ENCODE measurements at places on chromosomes 2 and 18.

DNA sequence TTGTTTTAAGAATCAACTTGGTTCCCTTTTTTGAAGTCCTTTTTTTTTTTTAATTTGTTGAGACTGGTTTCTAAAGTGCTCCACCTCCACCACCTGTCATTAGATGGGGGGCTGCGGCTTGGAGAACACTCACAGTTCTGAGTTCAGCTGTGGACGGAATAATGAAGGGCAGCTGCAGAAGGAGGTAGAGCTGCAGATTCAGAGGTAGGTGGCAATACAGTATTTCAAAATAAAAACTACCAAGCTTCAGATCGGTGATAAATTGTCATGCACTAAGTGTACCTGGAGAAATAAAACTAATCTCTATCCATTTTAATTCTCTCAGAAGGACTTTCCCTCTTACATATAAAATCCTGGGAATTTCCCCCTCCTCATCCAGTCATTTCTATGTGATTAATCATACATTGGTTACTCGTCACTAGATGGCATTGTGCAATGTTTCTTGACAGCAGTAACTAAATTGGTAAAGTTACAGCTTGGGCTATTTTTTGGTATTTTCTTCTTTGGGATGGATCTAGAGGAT, 81.1 kb upstream of the SLC39A10 start:
- peak; percentile 63 for DNase-seq

GRCh38 chr2:117087535-117088291, 726.8 kb upstream of the DDX18 start:
- no peak for DNase-seq

DNA sequence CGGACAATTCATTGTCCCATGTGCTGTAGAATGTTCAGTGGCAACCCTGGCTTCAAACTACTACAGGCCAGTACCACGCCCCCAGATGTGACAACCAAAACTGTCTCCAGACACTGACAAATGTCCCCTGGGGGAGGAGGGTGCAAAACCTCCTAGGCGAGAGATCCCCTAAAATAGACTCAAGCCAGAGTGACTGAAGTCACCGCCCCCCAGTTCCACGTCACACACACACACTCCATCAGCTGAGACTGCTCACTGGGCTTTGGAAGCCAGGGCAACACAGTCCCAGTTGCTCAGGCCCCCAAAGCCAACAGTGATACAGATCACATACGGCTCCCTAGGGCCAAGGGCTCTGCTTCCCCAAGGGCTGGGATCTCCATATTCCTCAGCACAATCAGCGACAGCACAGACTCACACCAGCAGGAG, 19.1 kb downstream of the HDAC4 start:
- no peak for DNase-seq

DNA sequence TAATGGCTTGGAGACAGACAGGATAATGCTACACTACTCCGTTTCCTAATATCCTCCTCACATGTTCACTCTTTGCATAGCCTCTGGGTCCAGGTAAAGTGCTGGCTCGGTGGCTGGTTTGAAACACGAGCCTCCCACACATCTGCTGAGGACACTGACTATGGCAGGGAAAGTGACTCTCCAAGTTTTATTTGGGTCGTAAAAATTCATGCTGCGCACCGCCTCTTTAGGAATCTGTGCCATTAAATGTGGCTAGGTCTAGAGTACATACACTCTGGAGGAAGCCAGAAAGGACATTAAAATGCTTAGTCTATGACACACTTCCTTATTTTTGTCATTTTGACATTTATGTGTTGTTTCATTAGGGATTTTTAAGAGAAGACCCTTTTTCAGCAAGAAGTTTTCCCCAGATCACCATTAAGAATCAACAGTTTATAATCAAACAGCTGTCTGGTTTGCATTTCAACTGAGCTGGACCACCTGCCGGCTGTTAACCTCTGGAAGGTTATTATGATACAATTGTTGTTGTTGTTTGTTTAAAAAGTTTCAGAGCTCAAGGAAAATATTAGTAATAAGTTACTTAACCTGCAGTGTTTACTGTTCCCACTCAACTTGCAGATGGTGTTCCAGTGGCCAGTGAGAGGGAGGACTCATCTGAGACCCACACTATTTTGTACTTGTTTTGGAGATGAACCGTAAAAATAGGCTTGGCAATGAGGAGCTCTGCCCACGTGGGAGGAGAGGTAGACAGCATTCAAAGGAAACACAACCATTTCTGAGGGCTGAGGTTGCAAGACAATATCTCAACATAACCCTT, 443.3 kb upstream of the MEIS1 start:
- DNase-seq, result no peak

GRCh38 chr2:38406597-38407110, 29.6 kb upstream of the ATL2 start:
- no peak for DNase-seq

DNA sequence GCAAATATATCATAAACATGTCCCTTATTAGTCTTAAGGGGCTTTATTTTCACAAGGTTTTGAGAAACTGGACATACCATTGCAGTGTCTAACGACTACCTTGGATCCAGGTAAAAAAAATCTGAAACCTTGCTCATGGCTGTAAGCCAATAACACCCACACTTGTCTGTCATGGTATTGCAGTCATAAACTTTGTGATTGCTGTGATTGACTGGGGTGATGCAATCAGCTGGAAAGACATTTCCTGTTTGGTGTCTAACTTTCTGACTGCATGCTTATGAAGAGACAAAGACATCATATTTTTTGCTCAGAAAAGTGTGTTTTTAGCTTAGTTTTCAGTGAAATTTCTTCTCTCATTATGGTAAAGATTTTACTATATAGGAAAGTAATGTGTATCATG, 635.0 kb downstream of the TSN start:
- DNase-seq, result no peak

DNA sequence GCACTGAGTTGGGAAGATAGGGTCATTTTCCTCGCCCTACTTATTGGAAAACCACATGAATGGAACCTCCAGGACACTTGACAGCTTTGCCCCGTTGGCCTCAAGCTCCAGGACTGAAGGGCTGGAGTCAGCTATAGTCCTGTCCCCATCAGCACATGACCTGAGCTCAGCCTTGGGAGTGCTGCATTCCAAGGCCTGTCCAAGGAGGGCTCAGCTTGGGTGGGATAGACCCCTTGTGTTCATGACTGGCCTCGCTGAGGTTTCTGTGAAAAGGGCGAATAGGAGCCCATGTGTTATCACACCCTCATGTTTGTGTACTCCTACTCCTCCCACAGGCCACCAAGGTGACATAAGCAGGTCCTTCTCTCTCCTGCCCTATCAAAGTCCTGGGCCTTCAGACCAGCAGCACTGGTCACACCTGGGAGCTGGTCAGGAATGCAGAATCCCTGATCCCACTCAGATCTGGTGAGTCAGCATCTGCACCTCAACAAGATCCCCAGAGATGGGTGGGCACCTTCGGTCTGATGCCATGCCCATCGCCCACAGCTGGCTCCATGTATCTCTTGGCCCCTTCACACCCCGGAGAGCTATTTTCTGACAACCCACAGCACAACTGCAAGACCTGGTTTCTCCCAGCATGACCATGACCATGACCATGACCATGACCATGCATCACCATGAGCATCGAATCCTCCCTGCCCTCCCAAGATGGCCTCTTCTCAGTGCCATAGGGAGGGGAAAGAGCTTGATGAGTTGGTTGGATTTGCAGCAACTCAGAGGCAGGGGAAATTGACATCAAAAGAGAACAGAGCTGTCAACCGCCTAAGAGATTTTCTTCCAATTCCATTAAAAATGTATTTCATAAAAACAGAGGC, 83.0 kb upstream of the RAB6C start:
- DNase-seq, result no peak

GRCh38 chr2:117714110-117714509, 100.4 kb upstream of the DDX18 start:
- DNase-seq, result no peak

- DNase-seq, result peak; percentile 9
These were observed 464.3 kb upstream of the ID2 start for GRCh38 chr2:8217468-8218030.

GRCh38 chr2:128610496-128610895, 291.8 kb upstream of the HS6ST1 start:
- no peak for DNase-seq

GRCh38 chr2:177334940-177335543, 57.5 kb upstream of the AGPS start:
- DNase-seq, result peak; percentile 64

GRCh38 chr2:49935449-49935848, 781.1 kb upstream of the FSHR start:
- DNase-seq, result no peak

DNA sequence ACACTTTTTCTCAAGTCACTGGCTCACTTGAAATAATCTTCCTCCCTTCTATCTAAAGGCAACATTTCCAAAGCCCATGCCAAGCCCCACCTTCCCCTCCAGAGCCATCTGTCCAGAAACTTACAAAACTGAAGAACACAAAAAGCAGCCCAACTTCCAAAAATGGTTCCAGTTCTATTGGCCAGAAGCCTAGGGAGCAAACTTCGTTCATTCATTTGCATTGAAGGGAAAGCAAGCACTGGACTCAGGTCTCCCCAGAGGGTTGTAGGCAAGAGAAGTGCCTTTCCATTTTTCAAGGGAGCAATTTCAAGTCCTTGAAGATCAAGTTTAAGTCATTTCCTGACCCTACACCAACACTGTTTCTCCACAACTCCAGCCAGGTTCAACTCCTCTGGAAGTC, 585.0 kb downstream of the BCL11A start:
- no peak for DNase-seq

GRCh38 chr2:105781274-105781978, 36.7 kb downstream of the NCK2 start:
- no peak for DNase-seq

DNA sequence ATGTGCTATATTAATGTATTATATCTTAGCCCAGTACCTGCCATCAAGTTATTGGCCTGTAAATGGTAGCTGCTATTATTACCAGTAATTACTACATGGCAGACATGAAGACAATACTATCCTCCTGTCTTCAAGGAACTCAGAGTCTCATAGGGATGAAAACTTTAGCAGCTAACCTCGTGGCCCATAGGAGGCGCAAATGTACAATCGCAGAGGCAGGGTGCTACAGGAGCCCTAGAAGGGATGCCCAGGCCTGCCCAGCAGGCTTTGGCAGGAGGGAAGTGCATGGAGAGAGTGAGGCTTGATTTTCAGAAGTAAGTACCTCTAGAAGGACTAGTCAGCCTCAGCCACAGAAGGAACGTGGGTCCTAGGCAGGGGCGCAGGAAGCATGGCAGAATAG, 44.7 kb upstream of the KIDINS220 start:
- peak; percentile 7 for DNase-seq

DNA sequence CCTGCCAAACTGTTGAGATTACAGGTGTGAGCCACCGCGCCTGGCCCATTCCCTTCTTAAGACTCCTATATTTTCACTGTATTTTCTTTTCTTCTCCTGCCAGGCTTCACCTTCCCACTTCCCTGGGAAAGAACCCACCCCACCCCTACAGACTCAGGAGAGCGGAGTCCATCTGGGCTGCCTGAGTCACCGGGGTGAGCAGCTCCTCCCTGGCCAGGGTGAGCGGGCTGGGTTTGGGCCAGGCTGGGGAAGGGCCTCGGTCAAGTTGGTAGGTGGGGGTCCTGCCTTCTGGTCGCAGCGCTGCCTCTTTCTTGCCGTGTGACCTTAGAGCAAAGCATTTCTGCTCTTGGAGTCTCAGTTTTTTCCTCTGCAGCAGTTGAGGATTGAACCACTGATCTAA, 2.1 kb upstream of the GAREM2 start:
- no peak for DNase-seq

- no peak for DNase-seq
These were observed 279.1 kb downstream of the ZEB2 start for GRCh38 chr2:144240656-144241339.

DNA sequence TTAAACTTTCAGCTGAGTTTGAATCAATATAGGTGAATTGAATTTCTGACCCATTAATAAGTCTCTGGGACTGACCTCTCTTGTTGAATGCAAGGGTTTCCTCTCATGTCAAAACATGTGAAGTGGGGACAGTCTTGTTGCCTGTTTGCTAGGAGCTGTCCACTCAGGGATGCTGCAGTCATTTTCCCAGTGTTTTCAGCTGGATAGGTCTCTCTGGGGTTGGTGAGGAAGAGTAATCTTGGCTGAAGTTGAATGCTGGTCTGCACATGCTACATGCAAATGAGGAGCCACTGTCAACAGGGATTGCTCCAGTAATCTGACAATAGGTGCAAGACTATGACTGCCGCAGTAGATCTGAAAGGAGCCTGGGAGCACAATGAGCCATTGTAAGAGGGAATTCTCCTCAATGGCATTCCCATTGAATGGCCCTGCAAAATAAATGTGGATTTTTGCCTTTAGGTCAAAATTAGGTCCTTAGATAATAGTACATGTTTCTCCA, 34.1 kb upstream of the IL1RL1 start:
- no peak for DNase-seq

DNA sequence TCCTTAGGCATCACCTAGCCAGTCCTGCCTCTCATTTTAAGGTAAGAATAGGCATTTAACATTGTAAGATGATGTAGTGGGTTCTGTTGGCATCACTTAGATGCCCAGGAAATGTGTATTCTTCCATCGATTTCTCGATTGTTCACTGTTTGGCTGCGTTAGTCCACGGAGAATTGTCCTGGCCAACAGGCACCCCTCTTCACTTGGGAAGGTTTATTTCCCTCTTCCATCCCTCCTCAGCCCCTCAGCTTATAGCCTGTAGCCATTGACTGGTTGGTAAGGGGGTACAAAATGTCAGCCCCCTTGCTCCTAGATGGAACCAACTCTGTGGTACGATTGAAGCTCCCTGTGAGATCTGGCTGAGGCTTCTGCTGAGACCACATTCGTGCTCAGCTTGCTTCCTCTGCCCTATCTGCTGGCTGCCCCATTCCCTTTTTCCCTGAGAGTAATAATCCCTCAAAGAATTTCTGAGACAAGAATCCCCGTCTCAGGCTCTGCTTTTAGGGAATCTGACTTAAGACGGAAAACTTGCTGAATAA, 43.4 kb downstream of the PLEKHA3 start:
- no peak for DNase-seq

DNA sequence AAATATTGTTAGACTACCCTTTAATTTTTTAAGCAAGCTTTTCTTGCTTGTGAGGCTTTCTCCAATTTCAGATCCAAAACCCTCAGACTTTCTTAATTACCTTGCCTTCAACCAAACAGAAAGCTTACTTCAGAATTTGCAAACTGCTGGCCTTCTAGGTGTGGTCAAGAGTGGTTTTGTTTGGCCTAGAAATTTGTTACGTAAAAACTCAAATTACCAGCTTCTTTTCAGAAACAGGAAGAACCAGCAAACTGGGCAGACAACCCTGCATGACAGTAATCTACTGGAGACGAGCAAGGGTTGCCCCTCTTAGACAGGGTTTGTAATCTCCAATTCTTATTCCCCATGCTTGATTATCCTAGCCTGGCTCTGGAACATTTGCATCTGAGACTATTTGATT, 27.1 kb downstream of the SRBD1 start:
- DNase-seq, result no peak

- no peak for DNase-seq
These were observed 50.0 kb upstream of the ACMSD start for GRCh38 chr2:134788417-134788816.

- no peak for DNase-seq
These were observed 231.7 kb downstream of the KLHL29 start for GRCh38 chr2:23616630-23617029.

GRCh38 chr2:119367472-119368099, 809 bp downstream of the DBI start:
- peak; percentile 61 for DNase-seq

- DNase-seq, result peak; percentile 64
These were observed 104.8 kb upstream of the WDR75 start for GRCh38 chr2:189336276-189336975.

GRCh38 chr2:128405467-128405900, 86.8 kb upstream of the HS6ST1 start:
- DNase-seq, result no peak

All from foreskin fibroblast (primary cell).